Stimulated activated CD4-positive, alpha-beta T cell treated with anti-CD3 and anti-CD28 coated beads, Interleukin-1b, Interleukin-23, amount 100 ng/mL, for 24 hours (primary cell): ENCODE measurements at places on chromosomes 7 and 10.

DNA sequence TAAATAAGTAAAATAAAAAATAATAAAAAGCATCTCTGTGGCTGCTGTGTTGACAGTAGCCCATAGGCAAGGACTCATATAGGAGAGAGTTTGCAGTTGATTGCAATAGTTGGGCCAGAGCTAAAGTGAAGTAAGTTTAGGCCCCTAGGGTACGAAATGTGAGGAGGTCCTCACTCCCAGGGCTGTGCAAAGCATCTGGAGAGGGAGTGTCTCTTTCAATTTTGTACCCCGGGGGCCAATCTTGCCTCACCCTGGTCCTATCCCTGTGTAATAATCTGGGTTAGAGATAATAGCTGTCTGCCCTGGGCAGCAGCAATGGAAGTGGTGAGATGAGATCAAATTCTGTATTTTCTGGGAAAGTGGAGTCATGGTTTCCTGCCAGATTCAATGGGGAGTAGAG lies 365.7 kb downstream of the GATA3 start:
- no peak for DNase-seq

DNA sequence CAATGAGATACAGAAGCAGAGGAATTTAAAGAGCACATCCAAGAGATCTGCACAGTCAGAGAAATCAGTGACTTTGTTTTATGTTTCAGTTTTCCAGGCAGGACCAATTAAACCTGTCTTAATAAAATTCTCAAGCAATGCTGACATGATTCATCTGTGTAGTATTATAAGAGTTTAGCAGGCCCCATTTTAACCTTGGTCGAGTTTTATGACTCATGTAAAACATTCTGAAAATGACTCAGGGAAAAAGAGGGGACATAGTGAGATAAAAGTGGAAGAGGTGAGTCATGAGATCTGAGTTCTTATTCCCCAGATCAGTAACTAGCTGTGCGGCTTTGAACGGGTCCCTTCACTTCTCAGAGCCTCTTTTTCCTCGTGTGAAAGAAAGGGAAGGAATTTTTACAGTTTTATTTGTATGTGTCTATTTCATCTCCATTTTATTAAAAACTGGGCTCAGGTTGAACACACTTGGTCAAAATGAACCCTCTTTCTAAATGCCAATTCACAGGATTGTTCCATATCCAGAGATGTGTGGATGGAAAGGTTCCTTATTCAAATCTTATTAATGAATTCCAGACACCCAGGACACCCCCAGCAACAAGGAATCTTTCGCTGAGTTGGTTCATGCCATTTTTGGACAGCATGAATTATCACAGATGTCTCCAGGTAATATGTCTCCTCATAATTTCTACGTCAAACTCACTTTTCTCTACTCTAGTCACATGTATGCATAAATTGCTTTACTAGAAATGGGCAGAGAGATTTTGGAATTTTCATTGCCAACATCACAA lies 143.2 kb downstream of the JAZF1 start:
- DNase-seq = no peak

DNA sequence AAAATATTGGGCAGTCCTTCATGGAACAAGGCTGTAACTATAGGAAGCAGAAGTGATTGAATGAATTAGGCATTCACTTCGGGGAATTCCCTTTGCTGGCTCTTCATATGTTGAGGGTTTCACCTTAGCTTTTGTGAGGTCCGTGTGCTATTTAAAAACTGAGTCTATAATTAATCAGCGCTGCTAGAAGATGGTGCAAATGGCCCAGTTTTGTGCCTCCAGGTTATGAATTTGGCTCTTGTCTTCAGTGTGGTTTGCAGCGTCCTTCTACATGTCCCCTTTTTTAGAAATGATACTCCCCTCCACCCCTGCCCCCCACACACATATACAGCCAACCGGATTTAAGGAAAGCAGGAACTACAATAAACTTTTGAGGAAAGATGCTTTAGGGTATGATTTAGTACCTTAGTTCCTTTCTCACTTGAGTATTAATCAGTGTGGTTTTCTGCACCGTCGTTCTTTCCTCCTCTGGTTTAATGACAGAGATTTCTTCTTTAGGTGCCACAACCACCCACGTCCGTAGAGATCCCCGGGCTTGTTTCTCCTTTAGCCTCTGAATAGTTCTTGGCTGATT lies 110.6 kb upstream of the SAMD8 start:
- no peak for DNase-seq

GRCh38 chr10:124129471-124129870 lies 36.1 kb upstream of the CHST15 start:
- no peak for DNase-seq

DNA sequence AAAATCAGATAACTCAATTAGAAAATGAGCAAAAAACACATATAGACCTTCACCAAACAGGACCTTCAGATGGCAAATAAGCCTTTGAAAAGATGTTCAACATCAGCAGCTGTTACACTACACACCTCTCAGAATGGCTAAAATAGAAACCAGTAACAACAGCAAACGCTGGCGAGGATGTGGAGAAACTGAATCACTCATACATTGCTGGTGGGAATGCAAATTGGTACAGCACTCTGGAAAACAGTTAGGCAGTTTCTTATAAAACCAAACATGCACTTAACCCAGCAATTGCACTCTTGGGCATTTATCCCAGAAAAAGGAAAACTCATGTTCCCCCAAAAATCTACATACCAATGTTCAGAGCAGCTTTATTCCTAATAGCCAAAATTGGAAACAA lies 37.7 kb upstream of the SMARCD3 start:
- DNase-seq = no peak

DNA sequence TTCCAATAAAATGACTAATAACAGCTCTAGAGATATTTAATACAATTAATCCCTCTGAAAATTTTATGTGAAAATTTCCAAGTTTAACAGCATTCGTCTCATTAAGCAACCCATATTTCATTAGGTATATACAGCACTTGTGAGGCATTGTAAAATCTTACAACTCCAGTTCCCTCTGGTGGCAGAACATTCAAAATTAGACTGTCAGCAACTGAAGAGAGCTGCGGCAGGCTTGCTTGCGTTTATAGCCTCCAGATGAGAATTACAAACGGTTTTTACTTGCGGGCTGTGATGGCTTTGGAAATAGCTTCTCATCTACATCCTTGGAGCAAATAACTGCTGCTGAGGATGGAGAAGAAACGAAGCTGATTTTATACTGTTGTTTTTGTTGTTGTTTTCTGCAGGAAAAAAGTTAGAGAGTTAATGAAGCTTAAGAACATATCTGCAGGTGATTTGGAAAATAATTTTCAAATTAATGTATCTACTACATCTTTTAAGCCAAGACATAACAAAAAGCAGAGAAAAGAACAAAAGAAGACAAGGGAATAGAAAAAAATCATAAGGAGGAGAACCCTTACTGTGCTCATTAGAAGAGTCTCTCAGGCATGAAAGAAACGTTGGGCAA lies 171.3 kb downstream of the MAGI2 start:
- no peak for DNase-seq

GRCh38 chr7:110960811-110961210 lies 130.1 kb upstream of the LRRN3 start:
- no peak for DNase-seq

DNA sequence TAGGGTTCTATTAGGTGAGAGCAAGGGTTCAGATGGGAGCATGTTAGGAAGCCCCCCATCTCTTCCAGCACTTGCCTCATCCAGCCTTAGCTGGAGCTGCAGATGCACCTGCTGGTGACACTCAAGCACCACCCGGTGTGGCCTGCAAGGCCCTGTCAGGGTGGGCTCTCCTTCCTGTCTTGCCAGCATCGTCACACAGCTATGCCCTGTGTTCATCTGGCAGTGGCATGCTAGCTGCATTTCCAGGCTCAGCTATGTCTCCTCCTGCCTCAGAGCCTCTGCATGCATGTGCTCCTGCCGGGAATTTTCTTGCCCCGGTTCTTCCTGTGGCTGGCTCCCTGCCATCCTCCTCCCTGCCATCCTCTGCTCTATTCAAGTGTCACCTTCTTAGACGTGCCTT lies 129.7 kb upstream of the KLF6 start:
- no peak for DNase-seq

GRCh38 chr7:150856303-150857275 lies 4.3 kb downstream of the AOC1 start:
- DNase-seq = no peak

- no peak for DNase-seq
These were observed 91.3 kb upstream of the SMIM30 start for GRCh38 chr7:113209449-113210203.

DNA sequence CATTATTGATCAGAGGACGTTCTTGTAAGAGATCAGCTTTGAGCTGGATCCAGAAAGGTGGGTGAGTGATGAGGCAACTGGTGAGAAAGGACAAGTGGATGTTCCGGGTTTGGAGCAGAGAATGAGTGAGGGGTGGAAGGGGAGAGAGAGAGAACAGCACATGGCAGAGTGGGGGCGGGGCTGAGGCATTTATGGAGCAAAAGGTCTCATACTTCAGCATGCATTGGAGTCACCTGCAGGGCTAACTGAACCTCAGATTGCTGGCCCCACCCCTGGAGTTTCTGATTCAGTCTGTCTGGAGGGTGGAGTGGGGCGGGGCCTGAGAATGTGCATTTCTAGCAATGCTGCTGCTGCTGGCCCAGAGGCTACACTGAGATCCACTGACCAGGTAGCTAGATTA lies 71.2 kb downstream of the GOLGA7B start:
- no peak for DNase-seq

GRCh38 chr10:123573236-123574108 lies 92.7 kb upstream of the GPR26 start:
- no peak for DNase-seq

DNA sequence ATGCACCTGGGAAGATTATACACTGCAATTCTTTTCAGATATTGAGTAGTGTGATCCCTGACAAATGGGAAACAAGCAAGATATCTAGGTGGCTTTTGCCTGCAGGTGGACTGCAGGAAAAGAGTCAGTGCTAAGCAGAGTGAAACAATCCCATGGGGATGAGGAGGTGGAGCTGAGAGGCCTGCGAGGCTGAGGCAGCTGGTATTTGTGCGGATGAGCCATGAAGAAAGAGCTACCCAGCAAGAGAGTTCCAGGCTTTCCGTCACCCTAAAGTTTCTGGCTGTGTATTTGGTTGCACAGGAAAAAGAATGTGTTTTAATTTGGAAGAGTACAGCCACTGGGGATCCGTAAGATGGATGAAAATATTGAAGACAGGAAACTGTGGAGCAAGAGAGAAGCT lies 714.1 kb upstream of the COBL start:
- DNase-seq = no peak

- no peak for DNase-seq
These were observed 12.8 kb downstream of the RHEB start for GRCh38 chr7:151506901-151507382.

DNA sequence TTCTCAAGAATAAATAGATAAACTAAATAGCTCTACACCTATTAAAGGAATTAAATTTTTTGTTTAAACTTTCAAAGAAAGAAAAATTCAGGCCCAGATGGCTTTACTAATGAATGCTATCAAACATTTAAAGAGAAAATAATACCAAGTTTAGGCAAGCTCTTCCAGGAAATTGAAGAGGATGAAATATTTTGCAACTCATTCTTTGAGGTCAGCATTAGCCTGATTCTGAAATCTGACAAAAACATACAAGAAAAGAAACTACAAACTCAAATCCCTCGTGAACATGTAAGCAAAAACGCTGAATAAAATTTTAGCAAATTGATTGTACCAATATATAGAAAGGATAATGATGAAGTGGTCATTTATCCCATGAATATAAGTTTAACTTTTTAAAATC lies 93.4 kb downstream of the RTKN2 start:
- no peak for DNase-seq

DNA sequence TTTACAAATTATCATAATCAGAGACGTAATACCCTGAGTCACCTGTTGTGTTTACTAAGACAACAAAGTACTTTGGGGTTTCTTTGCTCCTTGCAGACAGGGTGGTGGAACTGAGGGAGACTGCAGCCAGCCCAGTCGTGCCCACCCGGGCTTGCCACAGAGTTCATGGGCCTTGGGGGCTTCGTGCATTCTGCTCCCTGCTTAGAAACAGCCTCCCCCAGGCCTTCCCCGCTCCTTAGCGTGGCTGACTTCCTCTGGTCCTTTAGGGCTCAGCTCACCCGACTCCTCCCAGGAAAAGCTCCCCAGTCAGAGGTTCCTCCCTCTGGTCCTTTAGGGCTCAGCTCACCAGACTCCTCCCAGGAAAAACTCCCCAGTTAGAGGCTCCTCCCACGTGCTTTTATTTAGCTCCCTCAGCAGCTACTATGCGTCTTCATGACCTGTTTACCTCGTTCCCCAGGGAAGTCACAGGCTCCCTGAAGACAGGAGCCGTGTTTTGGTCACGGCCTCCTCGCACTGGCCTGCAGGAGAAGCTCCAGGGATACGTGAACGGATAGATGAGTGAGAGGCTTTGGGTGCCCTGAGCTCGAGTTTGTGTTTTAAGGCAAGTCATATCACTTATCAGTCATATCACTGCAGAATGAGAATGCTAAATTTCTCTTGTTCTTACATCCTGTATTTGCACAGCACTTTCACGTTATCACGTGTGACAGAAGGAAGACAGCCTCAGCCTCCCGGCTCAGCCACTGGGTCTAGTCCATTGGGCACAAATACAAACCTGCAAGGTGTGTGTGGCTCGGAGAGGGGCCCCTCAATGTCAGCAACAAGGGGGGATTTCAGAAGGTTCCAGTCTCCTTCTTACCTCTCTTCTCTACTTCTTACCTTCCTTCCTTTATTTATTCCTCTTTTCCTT lies 52.7 kb upstream of the VIPR2 start:
- no peak for DNase-seq

GRCh38 chr7:130852867-130853266 lies 118.9 kb upstream of the KLF14 start:
- no peak for DNase-seq

DNA sequence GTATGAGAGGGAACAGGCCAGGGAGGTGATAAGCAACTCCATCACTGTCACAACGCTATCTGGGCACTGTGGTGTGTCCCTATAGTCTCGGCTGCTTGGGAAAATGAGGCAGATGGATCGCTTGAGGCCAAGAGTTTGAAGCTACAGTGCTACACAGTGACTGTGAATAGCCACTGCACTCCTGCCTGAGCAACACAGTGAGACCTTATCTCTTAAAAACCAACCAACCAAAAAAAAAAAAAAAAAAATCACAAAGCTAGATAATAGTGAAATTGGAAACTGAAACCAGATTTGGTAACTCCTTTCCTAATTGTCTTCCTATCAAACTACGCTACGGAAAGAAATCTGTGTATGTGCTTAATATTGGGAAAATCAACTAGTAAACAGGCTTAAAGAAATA lies 14.1 kb downstream of the MICU1 start:
- DNase-seq = no peak

DNA sequence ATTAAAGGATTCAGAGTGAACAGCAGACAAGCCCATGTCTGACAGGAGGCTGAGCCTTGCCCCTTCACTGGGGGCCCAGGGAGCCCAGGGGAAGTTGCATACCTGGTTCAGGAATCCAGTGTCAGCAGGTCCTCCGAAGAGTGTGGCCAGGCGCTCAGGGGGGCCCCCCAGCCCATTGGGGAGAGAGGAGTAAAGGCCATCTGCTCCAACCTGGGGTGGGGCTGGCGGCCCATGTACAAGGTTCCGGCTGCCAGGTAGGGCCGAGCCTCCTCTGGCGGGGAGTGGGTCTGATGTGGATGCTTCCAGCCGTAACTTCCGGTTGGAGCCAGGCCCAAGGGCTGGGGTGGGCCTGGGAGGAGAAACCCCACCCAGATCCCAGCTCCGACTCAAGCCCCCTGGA lies 2.3 kb downstream of the PSD start:
- DNase-seq = no peak

- no peak for DNase-seq
These were observed 74.0 kb upstream of the TRIL start for GRCh38 chr7:29032146-29032545.

- DNase-seq = no peak
These were observed 74.5 kb upstream of the SEMA3D start for GRCh38 chr7:85261336-85261735.

- DNase-seq = no peak
These were observed 21.9 kb downstream of the DNAJB6 start for GRCh38 chr7:157358753-157359096.
